Activated CD8-positive, alpha-beta memory T cell treated with anti-CD3 and anti-CD28 coated beads for 36 hours (primary cell): ENCODE measurements at places on chromosomes 12 and 14. TPM values are rescaled to one million over a fixed set of nuclear protein-coding genes. Genes with fewer than 3 reads are reported as not detected.

Gene KRT77
- total RNA-seq: not detected

Gene KRT86
- not detected for total RNA-seq

Gene PTPRQ
- total RNA-seq: not detected

Gene IFT81
- total RNA-seq: 4.3 TPM

Gene IFNG
- 502 TPM for total RNA-seq

Gene CCDC184
- 1.2 TPM for total RNA-seq
